Fibroblast of skin of left quadriceps (primary cell): ENCODE measurements at places on chromosomes 11 and 22.

DNA sequence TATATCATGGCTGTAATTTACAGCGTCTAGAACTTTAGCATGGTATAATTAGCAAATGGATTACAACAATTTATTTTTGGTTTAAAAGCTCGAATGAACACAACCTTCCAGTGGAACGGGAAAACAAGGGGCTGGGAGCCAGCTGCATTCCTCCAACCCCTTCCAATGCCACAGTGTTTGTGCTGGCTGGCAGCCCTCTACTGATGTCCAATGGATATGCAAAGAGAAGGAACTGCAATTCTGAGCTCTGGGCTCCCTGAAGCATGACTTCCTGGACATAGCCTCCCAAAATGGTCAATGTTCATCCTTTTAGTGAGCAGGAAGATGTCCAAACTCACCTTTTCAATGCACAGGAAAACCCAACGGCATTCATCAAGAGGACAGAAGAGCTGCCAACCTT, 288.3 kb downstream of the TENM4 start:
- DNase-seq, result no peak

DNA sequence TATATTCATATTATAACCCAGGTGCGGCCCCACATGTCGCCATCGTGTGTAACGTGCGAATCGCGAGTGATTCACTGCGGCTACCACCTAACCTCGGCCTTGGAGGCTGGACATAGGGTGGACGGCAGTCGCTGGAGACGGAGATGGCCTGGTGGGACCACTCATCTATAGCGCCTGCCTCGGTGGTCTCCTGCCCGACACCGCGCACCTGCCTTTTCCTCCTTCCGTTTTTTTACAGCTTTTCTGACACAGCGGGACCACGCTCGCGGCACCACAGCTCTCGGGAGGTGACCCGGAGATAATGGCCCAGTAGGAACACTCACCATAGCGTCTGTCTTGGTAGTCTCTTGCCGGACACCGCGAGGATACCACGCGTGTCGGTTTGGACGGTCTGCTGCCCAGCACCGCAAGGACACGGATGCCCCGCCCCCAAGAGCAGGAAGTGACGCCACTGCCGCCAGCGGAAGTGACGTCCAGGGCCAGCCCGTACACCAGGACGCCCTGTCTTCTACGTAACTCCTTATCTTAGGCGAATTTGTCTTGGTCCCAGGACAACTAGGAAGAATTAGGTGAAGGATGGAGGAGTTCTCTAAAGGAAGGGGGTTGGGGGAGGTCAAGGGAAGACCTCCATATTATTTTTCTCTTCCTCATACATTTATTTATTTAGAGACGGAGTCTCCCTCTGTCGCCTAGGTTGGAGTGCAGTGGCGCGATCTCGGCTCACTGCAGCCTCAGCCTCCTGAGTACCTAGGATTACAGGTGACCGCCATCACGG, 6.4 kb downstream of the SNU13 start:
- peak; percentile 58 for DNase-seq

- DNase-seq, result no peak
Observed at GRCh38 chr22:25757686-25758085, 15.7 kb downstream of the MYO18B start.

- peak; percentile 55 for DNase-seq
Observed at GRCh38 chr22:20243537-20244249, 24.4 kb downstream of the RTN4R start.

GRCh38 chr11:126561327-126561893, 205.9 kb downstream of the ST3GAL4 start:
- peak; percentile 49 for DNase-seq

DNA sequence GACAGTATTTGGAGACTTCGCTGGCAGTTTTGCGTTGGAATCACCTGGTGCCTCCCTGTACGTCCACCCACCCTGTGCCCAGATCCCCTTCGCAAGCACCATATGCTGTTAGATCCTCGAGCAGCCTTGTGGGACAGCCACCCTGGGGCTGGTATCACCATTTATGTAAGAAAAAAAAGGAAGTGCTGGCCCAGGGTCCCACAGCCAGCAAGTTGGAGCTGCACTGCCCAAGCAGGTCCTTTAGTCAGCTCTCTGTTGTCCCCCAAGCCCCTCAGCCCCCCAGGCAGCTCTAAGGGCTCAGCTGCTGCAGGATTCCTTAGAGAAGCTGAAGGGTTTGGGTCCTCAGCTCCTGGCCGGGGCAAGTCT, 80.3 kb downstream of the FBLN1 start:
- DNase-seq, result no peak

- DNase-seq, result no peak
Observed at GRCh38 chr22:16967453-16968217, 40.4 kb downstream of the GAB4 start.

GRCh38 chr11:103877221-103877620, 159.2 kb upstream of the DDI1 start:
- DNase-seq, result no peak

GRCh38 chr11:31443802-31444201, 65.6 kb downstream of the IMMP1L start:
- no peak for DNase-seq

DNA sequence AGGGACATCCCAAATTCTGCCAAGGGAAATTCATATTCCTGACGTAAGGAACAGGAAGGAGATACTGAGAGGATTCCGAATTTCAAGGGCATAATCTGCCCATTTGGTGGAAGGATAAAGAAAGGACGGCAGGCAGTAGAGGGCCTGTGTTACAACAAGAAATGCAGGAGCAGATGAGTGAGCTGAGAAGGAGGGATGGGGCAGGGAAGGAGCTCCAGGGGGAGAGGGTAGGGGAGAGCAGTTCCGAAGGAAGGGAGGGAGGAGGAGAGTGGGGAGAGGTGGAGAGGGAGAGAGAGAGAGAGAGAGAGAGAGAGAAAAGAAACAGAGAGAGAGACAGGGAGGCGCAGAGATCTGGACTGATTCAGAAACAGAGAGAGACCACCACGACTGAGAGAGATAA, 843 bp downstream of the OPCML start:
- no peak for DNase-seq

GRCh38 chr11:1195682-1196515, 27.0 kb upstream of the MUC5B start:
- DNase-seq, result no peak

DNA sequence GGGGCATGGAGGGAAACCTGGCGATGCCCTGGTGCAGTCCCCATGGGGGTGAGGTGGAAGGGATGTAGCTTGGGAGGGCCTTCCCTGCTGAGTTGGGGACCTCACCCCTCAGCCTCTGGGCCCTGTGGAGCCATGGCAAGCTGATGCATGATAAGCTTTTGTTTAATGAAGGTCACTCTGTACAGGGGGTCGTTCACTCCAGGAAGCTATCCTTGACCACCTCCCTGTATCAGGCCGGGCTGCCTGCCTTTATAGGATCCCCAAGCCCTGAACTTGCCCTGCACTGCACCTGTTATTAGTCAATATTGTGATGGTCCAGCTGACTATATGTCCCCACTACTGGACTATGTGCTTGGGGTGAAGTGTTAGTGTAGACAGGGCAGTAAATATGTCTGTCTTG, 49.7 kb upstream of the MYEOV start:
- no peak for DNase-seq

- DNase-seq, result peak; percentile 3
Observed at GRCh38 chr11:79209540-79210266, 231.1 kb downstream of the TENM4 start.

- peak; percentile 91 for DNase-seq
Observed at GRCh38 chr11:126140926-126141280, 70.5 kb downstream of the RPUSD4 start.

DNA sequence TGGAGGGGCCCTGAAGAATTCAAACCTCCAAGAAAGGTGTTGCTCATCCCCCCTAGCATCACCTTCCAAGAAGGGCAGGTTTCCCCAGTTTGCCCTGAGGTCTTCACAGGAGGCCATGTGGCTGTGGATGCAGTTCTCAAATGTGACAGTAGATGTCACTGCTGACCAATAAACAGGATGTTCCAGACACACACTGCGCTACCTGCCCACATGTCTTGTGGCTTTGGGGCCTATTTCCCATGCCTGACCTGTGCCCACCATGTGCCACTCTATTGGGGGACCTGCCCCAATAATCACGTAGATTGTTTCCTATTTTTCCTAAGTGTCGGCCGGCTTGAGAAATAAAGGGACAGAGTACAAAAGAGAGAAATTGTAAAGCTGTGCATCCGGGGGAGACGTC, 4.5 kb downstream of the GSTT2 start:
- DNase-seq, result peak; percentile 1

- no peak for DNase-seq
Observed at GRCh38 chr11:46240861-46241260, 36.6 kb upstream of the CREB3L1 start.

DNA sequence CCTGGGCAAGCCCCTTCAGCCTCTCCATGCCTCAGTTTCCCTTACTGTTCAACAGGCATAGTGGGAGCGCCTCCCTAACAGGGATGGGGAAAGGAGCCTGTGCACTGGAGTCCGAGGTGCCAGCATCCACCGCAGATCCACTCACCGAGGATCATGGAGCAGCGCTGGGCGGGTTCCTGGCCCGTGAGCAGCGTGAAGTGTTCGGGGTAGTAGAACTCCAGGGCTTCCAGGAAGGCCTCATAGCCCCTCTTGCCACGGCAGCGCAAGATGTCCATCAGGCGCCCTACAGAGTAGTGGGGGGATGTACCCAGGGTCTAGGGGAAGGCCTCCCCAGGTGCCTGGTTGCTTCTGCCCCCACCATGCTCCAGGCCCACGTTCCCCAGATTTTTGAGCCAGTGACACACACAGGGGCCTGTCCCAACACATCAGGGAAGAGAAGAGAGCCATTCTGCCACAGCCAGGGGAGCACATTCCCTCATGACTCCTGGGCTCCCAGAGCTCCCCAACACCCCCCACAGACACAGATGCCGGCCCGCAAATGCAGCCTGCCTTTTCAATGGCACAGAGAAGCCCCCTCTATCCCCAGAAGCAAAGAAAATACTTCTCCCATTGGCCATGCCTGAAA, 1.3 kb downstream of the CARD10 start:
- DNase-seq, result no peak

GRCh38 chr22:49332691-49333090, 495.0 kb downstream of the BRD1 start:
- no peak for DNase-seq

DNA sequence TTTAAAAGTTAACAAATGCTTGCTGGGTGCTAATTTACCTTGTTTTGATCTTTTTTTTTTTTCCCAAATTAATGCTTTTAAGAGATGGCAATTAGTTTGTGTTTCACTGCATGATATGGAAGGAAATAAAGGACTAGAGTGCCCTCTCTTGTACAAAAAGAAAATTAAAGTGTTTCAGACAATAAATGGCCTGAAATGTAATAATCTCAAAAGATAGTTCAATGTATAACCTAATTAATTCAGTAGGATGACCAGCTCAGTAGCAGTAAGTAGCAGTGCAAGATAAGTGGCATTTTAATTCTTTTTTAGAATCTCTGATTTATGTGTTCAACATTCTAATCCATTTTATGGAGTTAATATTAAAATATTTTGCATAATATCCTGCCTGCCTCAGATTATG, 39.9 kb upstream of the MYO18B start:
- no peak for DNase-seq

DNA sequence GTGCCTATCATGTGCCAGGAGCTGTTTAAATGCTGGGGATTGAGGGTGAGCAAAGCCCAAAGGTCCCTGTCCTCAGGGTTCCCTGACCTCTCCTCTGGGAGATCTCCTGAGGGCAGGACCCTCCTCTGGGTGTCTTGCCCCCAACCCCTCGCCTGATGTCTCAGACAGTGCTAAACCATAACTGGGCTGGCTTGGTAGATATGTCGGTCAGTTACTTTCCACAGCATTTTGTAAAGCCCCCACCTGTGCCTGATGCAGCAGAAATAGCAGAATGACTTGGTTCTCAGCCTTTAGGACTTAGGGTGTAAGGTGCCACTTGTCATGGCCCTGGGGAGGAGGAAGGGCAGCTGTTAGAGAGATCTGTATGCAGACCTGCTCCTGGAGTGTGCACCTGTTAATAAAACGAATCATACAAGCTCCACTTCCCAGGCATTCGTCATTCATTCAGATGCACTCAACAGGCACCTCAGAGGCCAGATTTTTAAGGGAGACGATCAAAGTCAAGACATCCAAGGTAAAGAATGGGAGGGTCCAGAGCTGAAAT, 88.1 kb downstream of the TP53I11 start:
- no peak for DNase-seq

GRCh38 chr22:46052331-46052771, 75.4 kb upstream of the WNT7B start:
- no peak for DNase-seq

- DNase-seq, result peak; percentile 64
Observed at GRCh38 chr11:88411265-88411664, 73.7 kb upstream of the CTSC start.

DNA sequence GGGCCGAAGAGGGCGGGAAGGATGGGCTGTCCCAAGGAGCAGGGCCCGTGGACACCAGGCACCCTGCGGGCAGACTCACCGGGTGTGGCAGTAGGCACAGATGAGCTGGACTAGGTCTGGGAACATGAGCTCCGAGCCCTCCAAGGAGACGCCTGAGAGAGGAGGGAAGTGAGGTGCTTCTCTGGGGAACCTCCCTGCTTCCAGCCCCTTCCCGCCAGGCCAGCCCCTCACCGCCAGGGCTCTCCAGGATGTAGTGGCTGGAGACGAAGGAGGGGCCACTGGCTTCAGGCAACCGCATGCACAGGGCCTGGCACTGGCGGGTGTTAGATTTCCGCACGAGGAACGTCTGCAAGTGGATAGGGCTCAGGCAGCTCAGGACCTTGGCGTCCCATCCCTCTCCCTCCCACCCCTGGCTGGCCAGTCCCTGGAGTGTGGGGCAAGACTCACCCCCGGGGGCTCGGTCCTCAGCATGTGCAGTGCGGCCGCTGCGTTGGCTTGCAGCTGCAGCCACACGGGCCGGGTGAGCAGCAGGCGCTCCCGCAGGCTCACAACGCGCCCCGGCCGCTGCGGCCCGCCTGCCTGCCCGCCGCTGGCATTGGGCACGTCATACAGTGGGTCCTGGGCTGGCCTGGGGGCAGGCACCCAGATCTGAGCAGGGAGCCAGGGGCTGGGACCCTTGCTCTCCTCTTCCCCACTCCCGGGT, 552 bp downstream of the RIN1 start:
- no peak for DNase-seq

DNA sequence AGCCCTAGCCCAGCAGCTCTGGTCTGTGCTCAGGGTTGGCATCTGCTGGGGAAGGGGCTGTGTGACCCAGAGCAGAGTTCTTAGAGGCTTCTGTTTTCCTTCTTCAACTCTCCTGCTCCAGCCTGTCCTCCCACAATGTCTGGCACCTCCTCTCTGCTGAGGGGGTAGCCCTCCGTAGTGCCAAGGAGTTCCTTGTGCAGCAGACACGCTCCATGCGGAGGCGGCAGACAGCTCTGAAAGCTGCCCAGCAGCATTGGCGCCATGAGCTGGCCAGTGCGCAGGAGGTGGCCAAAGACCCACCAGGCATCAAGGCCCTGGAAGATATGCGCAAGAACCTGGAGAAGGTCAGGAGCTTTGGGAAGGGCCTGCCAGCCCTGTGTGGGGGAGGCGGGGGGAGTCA, 69.3 kb downstream of the CEP164 start:
- DNase-seq, result no peak

GRCh38 chr22:42946546-42947198, 68.3 kb downstream of the PACSIN2 start:
- no peak for DNase-seq

DNA sequence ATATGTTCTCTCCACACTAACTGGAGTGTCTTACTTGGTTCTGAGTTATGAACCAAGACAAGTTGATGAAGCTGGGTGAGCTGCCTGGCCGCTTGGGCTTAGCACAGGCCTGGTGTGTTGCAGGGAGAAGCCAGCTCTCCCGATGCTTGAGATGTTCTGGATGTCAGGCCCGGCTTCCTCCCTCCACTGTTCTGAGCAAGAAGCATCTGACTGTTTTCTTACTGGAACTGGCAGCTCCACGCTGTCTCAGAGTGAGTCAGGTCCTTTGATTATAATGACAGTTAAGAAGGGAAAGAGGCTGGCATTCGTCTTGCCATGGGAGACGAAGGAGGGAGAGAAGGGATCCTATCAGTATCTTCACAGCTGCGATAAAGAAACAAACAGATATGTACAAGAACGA, 46.5 kb upstream of the CRTAM start:
- no peak for DNase-seq
